ENCODE measurements at places on chromosomes 1 and 21.

- no peak overlapping the region for H3K27ac ChIP-seq
- no peaks in the 10 kb centered on the region for H3K36me3 ChIP-seq
- peaks cover 6% of the 10 kb centered on the region for H3K27me3 ChIP-seq
- peak overlapping the region; percentile 26 for H3K4me3 ChIP-seq
- H3K4me1 ChIP-seq, result no peaks in the 10 kb centered on the region
Measured at GRCh38 chr1:181424786-181425403, 58.4 kb upstream of the CACNA1E start.

GRCh38 chr1:212415107-212415841 lies 588 bp upstream of the PACC1 start:
- no peaks in the 10 kb centered on the region for H3K27me3 ChIP-seq
- peaks cover 12% of the 10 kb centered on the region for H3K4me1 ChIP-seq
- no peaks in the 10 kb centered on the region for H3K36me3 ChIP-seq
- peak overlapping the region; percentile 82 for H3K27ac ChIP-seq

- no peaks in the 10 kb centered on the region for H3K27me3 ChIP-seq
- H3K27ac ChIP-seq, result no peak overlapping the region
- no peak for DNase-seq
- H3K4me3 ChIP-seq, result no peak overlapping the region
- peaks cover 17% of the 10 kb centered on the region for H3K4me1 ChIP-seq
Measured at GRCh38 chr1:23578311-23578996, 19.2 kb upstream of the ID3 start.

DNA sequence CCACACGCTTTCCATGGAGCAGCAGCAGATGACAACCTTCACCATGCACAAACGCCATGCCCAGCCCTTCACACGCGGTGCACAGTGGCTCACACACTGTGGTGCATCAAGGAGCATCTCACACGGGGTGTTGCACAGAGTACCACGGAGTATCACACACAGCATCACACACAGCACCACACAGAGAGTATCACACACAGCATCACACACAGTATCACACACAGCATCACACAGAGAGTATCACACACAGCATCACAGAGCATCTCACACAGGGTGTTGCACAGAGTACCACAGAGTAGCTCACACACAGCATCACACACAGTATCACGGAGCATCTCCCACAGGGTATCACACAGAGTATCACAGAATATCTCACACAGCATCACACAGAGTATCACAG lies 122.2 kb upstream of the RAB4A start:
- DNase-seq, result no peak
- peaks cover 4% of the 10 kb centered on the region for H3K27me3 ChIP-seq
- H3K4me1 ChIP-seq, result no peaks in the 10 kb centered on the region
- H3K4me3 ChIP-seq, result no peak overlapping the region

DNA sequence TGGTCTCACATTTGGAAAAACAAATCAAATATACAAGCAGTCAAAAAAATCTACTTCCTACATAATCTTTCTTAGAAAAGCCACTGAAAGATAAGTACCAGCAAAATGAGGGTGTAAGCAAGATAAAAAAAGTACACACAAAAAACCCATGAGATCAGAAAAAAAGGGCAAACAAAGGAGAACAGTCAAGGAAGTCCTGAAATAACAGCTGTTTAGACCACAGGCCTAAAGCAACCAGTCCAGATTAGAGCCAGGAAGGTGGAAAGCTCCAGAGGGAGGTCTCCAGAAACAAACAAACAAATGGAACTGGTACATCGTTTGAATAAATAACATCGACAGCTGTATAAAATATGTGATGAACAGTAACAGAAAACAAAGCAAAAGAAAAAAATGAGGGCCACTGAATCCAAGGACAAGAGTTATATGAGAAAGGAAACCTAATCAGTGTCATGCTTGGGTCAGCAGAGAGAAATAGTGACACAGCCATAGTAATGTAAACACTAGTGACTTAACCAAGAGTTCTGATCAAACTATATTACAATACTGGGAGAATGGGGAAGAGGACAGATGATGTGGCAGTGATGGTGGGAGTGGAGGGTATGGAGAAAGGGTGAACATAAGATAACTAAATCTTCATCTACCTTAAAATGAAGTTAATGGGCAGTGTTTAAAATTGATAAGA lies 67.5 kb downstream of the NVL start:
- H3K4me3 ChIP-seq, result no peak overlapping the region
- H3K27ac ChIP-seq, result no peak overlapping the region
- 0 out of 2 replicates have a peak, but pooled peaks cover 5% of the 10 kb centered on the region for H3K4me1 ChIP-seq
- DNase-seq, result no peak
- H3K27me3 ChIP-seq, result no peaks in the 10 kb centered on the region

- H3K4me1 ChIP-seq, result peaks cover 10% of the 10 kb centered on the region
- H3K4me3 ChIP-seq, result no peak overlapping the region
- H3K27me3 ChIP-seq, result no peaks in the 10 kb centered on the region
- no peak for DNase-seq
- no peak overlapping the region for H3K27ac ChIP-seq
- H3K36me3 ChIP-seq, result peaks cover 22% of the 10 kb centered on the region
Measured at GRCh38 chr21:41740604-41741252, 26.1 kb downstream of the RIPK4 start.

DNA sequence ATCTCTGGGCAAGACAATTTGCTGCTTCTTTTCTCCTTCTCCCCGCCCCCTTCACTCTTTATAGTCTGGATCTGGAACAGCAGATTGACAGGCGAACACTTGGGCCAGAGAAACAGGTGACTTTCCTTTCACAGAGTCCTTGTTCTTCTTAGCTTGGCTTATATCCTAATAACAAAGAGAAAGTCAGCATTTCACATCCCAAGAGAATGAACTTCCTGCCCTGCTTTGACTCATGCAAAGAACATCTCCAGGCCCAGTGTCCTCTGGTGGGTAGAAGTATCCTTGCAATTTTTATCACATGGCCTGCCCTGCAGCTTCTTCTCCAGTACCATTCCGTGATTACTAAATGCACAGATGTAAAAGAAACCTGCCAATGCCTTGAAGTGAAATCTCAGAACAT lies 764.4 kb downstream of the ADGRL2 start:
- no peak overlapping the region for H3K27ac ChIP-seq
- H3K36me3 ChIP-seq, result no peaks in the 10 kb centered on the region
- H3K4me3 ChIP-seq, result no peak overlapping the region
- no peaks in the 10 kb centered on the region for H3K27me3 ChIP-seq
- no peak for DNase-seq

DNA sequence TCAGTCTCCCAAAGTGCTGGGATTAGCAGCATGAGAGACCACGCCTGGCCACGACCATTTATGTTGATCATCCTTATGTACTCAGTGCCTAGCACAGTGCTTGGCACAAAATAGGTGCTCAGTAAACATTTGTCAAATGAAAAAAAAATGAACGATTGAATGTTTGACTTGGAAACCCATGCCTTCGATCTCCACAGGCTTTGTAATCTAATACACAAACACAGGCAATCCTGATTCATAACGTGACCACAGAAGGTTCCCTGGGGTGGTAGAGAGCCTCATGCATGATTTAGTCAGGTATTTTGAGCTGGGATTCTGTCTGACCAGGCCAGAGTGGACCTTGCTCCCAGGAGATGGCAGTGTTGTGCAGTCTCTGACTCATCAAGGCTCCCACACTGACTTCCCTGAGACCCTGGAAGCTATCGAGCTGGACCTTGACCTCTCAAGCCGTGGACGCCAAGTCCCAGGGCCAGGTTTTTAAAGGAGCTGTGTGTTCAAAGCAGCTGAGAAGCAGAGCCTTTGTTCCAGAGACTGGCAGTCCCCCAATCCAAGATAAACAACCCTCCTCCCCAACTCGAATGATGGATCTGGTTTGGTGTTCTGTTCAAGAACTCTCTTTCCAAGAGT lies 81.1 kb downstream of the PGM1 start:
- no peaks in the 10 kb centered on the region for H3K36me3 ChIP-seq
- 0 out of 2 replicates have a peak, but pooled peaks cover 5% of the 10 kb centered on the region for H3K4me1 ChIP-seq
- peak; percentile 73 for DNase-seq
- no peaks in the 10 kb centered on the region for H3K27me3 ChIP-seq
- H3K27ac ChIP-seq, result peak overlapping the region; percentile 64

DNA sequence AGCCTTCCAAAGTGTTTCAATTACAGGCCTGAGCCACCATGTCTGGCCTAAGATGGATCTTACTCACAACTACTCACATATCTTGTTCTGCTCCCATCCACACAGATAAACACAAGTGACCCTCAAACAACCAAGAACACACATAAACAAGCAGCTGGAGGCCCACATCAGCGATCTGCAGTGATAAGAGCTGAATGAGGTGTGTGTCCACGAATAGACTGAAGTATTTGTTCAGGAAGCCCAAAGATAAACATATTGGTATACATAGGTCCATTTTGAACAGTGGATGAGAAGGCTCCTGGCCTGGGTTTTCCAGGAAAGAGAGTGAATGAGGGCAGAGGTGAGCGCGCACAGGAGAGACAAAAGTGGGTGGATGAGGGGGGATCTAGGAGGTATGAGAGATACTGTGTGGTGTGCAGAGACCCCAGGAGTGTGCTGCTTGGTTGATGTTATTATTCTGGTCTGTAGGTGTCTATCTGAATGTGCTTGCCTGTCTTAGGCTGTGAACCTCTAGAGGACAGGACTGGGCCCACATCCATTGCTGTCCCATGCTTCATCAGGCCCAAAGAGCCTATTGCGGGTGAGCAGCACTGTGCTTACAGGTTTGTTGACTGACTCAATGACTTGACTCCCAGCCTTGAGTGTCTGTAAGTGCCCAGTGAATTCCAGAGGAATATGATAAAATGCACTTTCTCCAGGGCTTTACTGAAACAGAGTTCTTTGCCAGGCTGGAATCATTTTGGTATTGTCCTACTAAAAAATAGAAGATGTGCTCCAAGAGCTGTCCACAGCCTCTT lies 79.9 kb upstream of the ATP1A1 start:
- H3K4me3 ChIP-seq, result no peak overlapping the region
- no peak for DNase-seq
- no peaks in the 10 kb centered on the region for H3K4me1 ChIP-seq
- no peak overlapping the region for H3K27ac ChIP-seq
- no peaks in the 10 kb centered on the region for H3K27me3 ChIP-seq
- H3K36me3 ChIP-seq, result no peaks in the 10 kb centered on the region

- H3K27me3 ChIP-seq, result no peaks in the 10 kb centered on the region
- no peak for DNase-seq
- H3K4me1 ChIP-seq, result no peaks in the 10 kb centered on the region
- no peak overlapping the region for H3K4me3 ChIP-seq
- H3K36me3 ChIP-seq, result no peaks in the 10 kb centered on the region
- H3K27ac ChIP-seq, result no peak overlapping the region
Measured at GRCh38 chr1:30710407-30710806, 13.0 kb downstream of the MATN1 start.

GRCh38 chr1:240765732-240766363 lies 153.9 kb upstream of the GREM2 start:
- no peak for DNase-seq
- no peak overlapping the region for H3K4me3 ChIP-seq
- H3K36me3 ChIP-seq, result no peaks in the 10 kb centered on the region
- H3K27me3 ChIP-seq, result no peaks in the 10 kb centered on the region
- no peak overlapping the region for H3K27ac ChIP-seq

DNA sequence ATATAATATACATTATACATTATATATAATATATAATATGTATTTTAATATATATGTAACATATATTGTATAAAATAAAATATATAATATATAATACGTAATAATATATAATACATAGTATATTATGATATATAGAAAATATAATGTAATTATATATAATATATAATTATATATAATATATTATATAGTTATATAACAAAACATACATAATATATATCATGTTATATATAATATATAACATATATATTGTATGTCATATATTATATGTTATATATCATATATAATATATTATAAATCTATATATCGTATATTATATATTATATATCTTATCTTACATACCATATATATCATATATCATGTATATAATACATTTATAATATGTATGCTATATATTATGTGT lies 248.2 kb upstream of the TPTE start:
- no peak overlapping the region for H3K27ac ChIP-seq
- H3K27me3 ChIP-seq, result no peaks in the 10 kb centered on the region
- no peaks in the 10 kb centered on the region for H3K36me3 ChIP-seq
- no peaks in the 10 kb centered on the region for H3K4me1 ChIP-seq
- H3K4me3 ChIP-seq, result no peak overlapping the region

DNA sequence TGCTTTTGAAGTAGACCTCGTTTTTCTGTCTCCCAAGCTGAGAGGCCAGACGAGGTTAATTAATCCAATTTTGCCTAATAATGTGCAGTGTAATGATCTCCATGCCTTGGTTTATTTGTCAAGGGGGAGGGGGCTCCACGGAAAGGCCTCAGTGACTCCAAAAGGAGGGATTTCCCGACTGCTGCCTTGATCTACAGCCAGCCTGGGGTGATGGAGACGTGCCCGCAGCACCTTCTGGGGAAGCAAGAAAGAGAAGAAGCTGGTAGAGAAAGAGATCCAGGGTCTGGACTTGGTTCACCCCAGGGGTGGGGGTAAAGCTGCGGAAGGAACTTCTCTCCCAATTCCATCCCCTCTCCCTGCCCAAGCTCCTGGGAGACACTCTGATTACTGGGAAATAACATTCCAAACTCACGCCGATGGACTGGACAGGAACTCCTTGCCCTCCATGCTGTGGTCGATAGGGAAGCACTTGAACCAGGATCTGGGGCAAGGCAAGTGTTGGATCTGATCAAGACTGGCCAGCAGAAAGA lies 44.1 kb upstream of the SIM2 start:
- no peak overlapping the region for H3K4me3 ChIP-seq
- DNase-seq, result no peak
- H3K27me3 ChIP-seq, result no peaks in the 10 kb centered on the region
- no peak overlapping the region for H3K27ac ChIP-seq
- no peaks in the 10 kb centered on the region for H3K36me3 ChIP-seq

GRCh38 chr1:17158961-17159360 lies 39.7 kb upstream of the PADI2 start:
- H3K36me3 ChIP-seq, result no peaks in the 10 kb centered on the region
- peak overlapping the region; percentile 36 for H3K27ac ChIP-seq
- H3K4me1 ChIP-seq, result peaks cover 10% of the 10 kb centered on the region
- no peak for DNase-seq
- H3K4me3 ChIP-seq, result no peak overlapping the region

DNA sequence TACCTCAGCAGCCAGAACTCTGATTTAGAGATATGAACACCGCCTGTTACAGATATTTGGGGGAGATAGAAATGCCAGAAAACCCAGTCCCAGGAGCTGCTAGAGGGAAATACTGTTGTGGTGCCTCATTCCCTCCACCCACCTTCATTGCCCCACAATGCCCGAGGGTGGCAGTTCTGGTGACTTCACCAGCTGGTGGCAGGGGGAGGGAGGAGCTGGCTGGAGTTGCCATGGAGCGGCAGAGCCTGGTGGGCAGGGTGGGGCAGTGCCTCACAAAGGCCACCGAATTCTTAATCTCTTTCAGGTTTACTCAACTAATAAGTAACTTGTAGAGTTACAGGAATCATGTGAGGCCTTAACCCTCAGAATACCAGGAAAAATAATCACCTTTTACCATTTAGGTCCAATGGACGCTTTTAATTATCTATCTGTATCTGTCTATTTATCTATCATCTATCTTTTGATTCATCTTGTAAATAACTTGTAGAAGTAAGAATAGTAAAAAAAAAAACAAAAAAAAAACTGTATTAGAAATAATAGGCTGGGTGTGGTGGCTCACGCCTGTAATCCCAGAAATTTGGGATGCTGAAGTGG lies 11.7 kb upstream of the S100A11 start:
- H3K4me1 ChIP-seq, result peaks cover 23% of the 10 kb centered on the region
- H3K4me3 ChIP-seq, result peak overlapping the region; percentile 34
- no peaks in the 10 kb centered on the region for H3K36me3 ChIP-seq
- peak; percentile 88 for DNase-seq
- peak overlapping the region; percentile 99 for H3K27ac ChIP-seq
- H3K27me3 ChIP-seq, result no peaks in the 10 kb centered on the region

- DNase-seq, result no peak
- no peaks in the 10 kb centered on the region for H3K27me3 ChIP-seq
- no peaks in the 10 kb centered on the region for H3K36me3 ChIP-seq
- H3K4me3 ChIP-seq, result no peak overlapping the region
Measured at GRCh38 chr1:109274533-109275476, 8.1 kb downstream of the PSRC1 start.

Data from Panc1 (cell line).